ENCODE measurements at places on chromosomes 2 and 18.

- no peak for DNase-seq
These were observed 138.6 kb downstream of the DNER start for GRCh38 chr2:229575569-229576315.

DNA sequence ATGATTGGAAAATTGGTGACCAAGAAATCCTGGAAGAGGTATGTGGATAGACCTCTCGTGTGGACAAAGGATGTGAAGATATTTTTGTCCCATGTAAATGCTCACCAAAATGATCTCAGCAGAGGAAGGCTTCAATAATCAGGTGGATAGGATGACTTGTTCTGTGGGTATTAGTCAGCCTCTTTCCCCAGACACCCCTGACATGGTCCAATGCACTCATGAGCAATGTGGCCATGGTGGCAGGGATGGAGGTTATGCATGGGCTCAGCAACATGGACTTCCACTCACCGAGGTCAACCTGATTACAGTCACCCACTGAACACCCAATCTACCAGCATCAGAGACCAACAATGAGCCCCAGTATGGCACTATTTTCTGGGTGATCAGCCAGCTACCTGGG, 20.2 kb downstream of the CHRNA1 start:
- no peak for DNase-seq

DNA sequence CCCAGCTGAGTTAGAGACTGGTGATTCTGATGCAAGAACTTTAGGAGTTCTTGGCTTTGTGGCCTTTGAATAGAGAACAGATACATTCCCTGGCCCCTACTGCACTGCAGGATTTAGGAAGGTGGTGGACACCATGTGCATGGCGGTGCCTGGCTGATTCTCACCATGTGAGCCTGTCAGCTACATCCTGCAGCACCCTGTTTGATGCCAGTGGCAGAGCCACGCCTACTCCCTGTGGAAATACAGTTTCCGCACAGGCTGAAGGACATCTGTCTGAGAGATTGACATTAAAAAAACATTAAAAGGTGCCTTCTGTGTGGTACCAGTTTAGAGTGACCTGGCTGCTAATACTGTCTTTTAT, 50.0 kb downstream of the KCNE4 start:
- DNase-seq, result no peak

DNA sequence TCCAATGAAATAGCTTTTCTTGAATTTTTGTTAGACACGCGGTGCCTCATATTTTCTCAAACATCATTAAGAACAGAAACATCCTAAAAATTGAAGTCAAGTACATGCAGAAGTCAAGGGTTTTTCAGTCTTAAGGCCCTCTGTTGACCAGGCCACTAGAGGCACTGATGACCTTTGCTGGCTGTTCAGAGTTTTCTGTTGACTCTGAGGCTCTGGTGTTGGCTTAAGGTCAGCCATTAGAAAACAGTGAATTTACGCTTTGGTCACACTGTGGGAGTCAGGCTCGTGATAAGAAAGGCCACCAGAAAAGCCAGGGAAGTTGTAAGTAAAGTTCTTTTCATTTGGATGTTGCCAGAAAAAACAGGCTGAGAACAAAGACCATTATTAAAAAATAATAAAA, 5.8 kb upstream of the UPP2 start:
- no peak for DNase-seq

DNA sequence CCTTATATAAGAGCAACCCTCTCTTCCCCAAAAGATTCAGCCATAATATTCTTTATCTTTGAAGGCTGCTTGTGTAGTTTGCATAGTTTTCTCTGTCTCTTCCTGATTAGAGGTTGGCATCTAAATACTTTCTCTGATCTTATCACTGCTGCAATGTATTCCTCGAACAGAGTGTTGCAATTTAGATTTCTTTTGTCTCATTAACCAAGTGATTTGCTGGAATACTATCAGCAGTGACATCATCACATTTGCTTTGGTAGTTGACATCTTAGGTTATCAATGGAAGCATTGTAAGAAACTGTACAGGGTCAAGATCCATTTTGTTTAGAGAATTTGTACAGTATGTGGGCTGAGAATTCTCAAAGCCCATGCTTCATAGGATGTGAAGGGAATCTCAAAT, 72.0 kb upstream of the NEUROD1 start:
- no peak for DNase-seq

GRCh38 chr2:120914839-120915521, 179.3 kb downstream of the GLI2 start:
- no peak for DNase-seq

- DNase-seq, result no peak
These were observed 28.8 kb downstream of the SNORC start for GRCh38 chr2:232898592-232899543.

- no peak for DNase-seq
These were observed 61.9 kb upstream of the HK2 start for GRCh38 chr2:74772046-74772445.

DNA sequence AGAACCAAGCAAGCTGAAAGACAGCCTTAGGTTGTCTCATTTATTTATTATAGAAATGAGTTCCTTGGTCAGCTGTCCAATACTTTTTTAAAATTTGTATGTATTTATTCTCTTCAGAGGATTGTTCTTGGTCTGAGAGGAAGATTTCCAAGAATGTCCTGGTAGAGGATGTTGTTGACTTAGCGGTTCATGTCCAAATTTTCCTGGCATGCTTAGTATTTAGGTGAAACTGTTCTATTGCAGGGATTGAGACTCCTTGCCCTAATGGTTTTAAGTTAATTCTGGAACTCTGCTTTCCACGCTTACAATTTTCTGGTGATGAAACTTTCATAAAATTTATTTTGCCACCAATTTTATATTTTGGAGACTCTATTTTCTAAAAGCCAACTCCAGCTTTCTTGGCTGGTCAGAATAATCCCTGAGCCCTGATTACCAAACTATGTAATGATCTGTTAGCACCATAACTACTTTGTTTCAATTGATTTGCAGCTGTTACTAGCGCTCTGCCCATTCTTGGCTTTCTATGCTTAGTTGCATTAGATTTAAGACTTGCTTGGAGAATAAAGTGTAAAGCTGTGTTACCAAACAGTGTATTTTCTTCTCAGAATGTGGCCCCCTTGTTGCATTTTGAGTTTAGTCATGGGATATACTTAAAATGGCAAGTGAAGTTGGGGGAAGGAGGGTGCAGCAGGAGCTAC, 1868.8 kb upstream of the CELF4 start:
- DNase-seq, result no peak

- DNase-seq, result peak; percentile 49
These were observed 316 bp downstream of the FKBP7 start for GRCh38 chr2:178478130-178478438.

- DNase-seq, result no peak
These were observed 200.0 kb downstream of the SLC4A10 start for GRCh38 chr2:161824226-161824625.

DNA sequence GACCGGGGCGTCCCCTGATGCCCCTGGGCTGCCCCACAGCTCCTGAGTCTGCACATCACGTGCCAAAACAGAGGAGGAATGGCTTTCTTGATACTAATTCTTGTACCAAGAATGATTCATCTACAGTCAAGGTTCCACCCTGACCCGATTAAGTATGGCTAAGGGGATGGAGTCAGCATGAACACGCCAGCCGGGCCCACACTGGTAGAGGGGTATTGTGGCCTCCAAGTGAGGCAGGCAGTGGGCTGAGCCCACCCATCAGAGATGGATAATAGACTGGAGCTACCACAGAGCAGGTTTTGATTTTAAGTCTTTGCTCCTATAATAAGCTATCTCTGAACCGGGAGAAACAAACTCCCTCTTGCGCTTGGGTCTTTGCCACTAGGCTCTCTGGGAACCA, 17.9 kb upstream of the GNAL start:
- no peak for DNase-seq

DNA sequence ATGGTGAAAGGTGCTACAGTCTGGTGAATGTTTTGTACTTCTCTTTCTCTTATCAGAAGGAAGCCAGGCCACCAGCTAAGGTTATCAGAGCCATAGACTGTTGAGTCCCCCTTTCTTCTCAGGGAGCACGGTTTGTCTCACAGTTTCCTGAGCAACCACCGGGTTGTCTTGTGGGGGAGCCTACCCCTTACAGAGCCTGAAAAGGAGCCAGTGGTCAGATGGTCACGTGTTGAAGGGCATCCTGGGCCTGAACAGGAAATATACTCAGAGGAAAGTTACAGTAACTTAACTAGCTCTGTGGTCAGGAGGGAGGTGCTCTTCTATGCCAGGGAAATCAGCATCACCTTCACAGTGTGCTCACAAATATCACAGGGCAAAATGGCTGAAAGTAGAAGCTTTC, 11.6 kb downstream of the CD28 start:
- no peak for DNase-seq

GRCh38 chr2:201964631-201965206, 68.9 kb upstream of the FZD7 start:
- no peak for DNase-seq

- DNase-seq, result no peak
These were observed 214.6 kb upstream of the HAAO start for GRCh38 chr2:43006834-43007543.

DNA sequence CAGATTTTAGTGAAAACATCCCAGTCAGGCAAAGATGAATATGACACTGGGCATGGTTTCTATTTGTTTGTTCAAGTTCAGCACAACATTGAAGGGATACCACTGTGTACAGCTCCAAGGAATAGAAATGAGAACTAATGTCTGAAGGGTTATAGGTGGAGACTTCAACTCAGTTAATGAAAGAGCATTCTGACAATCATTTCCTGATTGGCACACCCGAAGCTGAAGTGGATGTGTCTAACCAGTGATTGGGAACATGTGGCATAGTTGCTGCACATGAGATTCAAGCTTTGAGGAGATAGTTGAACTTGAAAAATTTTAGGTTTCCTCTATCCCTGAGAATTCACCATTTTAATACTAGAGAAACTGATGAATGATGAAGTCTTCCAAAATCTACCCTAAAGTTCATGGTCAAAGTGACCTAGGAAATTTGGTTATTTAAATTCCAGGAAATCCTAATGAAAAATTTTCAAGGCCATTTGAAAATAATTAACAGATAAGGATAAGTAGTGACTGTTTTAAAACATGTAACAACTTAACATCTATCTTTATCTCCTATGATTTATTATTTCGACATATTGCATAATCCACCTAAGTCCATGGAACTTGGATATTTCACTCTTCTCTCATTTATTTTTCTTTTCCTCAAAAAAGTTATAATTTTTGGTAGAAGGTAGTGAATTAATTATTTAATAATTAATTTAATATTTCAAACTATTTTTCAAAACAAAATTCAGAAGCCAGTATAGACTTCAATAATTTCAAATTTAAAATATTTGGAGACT, 38.0 kb downstream of the SLC9A4 start:
- no peak for DNase-seq

DNA sequence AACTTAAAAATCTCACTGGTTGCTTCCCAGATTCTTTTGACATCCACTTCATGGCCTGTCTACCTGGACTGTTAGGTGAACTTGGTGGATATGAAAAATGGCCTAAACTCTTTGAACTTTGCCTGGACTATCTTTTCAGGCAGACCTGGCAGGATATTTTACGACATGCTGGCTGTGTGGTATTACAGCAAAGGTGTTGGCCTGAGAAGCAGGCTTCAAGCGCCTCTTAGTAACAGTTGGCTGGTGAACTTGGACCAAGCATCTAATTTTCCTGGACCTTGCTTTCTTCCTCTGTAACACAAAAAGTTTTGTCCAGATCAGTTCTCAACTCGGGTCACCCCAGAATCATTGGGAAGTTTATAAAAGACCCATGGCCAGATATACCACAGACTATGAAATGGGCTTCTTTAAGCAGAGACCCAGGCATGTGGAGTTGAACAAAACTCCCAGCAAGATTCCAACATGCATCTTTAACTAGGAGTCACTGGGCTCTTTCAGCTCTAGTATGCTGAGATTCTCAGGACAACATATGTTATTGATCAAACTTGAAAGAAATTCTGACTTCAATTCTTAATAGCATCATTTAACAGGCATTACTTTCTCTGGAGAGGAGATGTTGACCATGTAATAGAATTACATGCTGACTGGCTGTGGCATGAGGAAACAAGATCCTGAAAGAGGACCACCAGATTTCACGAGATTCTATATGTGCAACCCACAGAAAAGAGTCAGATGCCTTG, 4.4 kb downstream of the LYPD1 start:
- DNase-seq, result no peak

- DNase-seq, result no peak
These were observed 65.1 kb upstream of the STAM2 start for GRCh38 chr2:152240559-152241231.

DNA sequence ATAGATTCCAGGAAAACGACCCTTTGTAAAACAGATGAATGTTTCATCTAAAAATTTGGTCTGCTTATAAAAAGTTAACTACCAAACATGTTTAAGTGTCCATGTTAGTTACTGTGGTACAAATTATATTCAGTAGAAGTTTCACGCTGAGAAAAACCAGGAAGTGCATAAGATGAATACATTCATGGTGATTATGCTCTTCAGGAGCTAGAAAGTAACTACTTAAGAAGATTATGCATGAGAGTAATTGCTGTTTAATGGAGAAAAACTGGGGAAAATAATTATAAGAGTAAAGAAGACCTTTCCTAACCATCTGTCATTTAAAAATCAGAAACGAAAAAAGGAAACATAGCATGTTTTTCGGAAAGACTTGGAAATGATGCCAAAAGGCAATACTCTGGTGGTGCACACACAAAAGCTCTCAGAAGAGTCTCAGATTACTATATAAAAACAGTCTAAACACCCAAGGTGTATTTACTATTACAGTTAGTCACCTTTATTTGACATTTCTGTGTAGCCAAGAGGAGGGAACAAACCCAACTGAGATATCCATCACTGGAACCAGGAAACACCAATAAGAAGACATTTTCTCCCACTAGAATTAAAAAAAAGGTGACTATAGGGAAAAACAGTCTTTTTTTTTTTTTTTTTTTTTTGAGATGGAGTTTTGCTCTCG, 38.8 kb upstream of the METTL21A start:
- peak; percentile 77 for DNase-seq

GRCh38 chr2:111120253-111121027, at the start of gene BCL2L11:
TSS of gene BCL2L11 (plus strand) at chr2:111120914. CDS start at chr2:111123746, 2,832 bp downstream.
- DNase-seq, result peak; percentile 86

DNA sequence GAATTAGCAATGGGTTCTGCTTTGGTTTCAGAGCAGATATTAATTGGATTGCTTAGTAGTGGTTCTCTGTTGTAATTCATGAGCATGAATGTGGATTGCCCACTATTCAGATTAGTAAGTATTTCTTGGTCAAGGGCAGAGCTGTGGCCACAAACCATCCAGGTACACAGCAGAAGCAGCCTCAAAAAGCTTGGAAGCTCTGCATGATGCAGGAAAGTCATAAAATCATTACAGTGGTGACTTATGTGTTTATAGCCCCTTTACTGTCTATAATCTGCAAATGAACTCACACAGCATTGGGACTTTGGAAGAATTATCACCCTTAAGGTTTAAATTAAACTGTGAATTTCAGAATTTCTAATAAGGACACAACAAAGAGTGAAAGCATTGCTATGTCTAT, 1.9 kb upstream of the UGT1A1 start:
- no peak for DNase-seq

DNA sequence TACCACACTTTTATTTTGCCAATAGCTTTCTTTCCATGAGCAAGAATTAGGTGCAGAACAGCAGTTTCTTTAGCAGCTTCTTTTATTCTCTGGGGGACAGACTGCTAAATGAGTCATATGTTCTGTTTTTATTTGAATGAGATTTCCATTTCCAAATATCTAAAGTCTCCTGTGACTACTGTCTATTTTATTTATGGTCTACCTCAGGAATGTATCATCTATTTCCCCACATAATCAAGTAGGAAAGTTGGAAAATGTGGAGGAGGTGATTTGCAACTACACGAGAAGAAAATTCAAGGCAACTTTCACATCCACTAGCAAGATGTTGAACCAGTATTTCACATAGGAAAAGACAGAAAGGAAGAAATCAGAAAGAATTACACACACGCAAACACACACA, 139.9 kb upstream of the MEX3C start:
- no peak for DNase-seq

GRCh38 chr2:2649109-2650072, 318.3 kb upstream of the MYT1L start:
- no peak for DNase-seq
